Hematopoietic multipotent progenitor cell treated with erythropoietin and hydrocortisone succinate and interleukin-3 and kit ligand, for 17 days (in vitro differentiated cells): ENCODE measurements at places on chromosomes 2 and 18.

DNA sequence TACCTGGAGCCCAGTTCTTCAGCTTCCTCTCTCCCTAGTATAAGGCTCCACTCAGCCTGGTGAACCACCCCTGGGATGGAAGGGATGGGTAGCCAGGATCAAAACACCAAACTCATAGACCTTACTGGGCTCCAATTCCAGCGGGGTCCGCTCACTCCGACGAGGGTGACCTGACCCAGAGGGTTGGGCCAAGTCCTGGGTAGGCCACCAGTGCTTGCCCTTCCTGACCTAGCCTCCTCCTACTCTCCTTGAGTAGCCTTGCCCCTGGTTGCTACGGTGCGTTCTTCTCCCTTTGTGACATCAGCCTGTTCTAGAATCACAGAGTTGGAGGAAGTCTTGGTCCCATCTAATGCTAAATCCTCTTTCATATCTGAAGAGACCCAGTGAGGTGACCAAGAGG lies 537 bp upstream of the STAT4 start:
- DNase-seq, result no peak

DNA sequence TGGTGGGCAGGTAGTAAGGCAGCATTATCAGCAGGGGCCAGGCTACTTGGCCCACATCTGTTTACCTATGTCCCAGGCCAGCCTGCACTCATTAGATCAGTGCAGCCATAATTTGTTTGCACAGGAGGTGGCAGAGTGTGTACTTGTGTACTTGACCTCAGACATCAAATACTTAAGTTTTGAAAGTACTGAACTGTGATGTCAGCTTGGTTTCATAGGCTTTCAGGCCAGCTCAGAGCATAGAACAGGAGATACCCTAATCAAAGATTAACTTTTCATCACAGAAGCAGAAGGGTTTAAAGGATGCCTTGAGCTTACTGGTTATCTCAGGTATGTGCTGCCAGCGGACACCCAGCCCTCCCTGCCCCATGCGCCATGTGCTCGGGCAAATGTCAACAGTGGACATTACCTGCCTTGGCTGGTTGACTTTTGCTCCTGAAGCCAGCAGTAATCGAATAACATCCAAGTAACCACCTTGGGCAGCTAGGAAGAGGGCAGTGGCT lies 33.2 kb downstream of the ANKRD29 start:
- no peak for DNase-seq

DNA sequence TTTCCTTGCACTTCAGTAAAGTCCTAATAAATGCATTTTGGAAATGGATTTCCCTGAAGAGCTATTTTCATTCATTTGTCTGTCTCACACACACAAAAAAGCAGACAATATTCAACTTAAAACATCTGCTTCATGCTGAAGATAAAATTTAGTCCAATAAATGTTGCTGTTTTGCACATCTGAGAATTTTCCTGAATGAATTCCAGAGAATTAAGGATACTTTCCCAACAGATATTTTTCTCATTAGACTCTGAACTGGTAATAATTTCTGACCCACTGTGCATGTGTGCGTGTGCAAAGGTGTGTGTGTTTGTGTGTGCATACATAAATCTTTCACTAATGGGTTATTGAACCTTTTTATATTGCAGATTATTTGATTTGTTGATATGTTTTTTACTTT lies 390.2 kb upstream of the TMEFF2 start:
- no peak for DNase-seq

GRCh38 chr2:132949108-132949507 lies 279.1 kb upstream of the LYPD1 start:
- DNase-seq, result no peak

DNA sequence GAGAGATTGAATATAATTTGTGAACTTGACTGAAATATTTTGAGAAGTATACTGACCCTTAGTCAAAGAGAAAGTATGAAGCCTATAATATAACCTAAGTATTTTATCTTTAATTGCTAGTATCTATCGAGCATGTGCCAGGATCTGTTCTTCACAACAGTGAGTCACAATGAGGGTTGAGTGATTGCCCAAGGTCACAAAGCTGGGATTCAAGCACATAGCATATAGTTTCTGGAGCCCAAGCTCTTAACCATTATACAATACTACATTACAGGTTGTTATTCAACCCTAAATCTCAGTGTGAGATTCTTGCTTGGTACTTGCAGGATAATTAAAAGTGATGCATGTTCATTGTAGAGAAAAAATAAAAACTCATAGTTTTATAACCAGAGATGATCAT lies 97.2 kb downstream of the RAB3GAP1 start:
- no peak for DNase-seq
